Fibroblast of the conjunctiva (primary cell): ENCODE measurements at places on chromosomes 12 and 14.

DNA sequence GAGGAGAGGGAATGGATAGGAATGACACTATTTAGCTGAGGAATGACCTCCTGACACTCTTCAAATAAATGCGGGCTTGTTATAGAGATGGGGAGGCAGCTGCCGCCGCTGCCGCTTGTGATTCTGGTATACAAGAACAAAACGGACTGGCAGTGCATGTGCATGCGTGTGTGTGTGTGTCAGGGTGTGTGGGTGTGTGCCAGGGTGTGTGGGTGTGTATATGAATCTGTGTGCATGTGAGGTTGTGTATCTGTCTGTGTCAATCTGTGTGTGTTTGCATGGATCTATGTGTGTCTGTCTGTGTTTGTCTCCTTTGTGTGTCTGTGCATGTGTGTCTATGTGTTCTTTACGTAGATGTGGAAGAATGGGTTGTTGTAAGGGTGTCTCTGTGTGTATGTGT is 26.0 kb upstream of the LHX5 start:
- no peak for DNase-seq

GRCh38 chr14:75861161-75861621 is 120.6 kb downstream of the TGFB3 start:
- DNase-seq = no peak

GRCh38 chr14:96797582-96798349 is 584 bp downstream of the VRK1 start:
- no peak for DNase-seq

DNA sequence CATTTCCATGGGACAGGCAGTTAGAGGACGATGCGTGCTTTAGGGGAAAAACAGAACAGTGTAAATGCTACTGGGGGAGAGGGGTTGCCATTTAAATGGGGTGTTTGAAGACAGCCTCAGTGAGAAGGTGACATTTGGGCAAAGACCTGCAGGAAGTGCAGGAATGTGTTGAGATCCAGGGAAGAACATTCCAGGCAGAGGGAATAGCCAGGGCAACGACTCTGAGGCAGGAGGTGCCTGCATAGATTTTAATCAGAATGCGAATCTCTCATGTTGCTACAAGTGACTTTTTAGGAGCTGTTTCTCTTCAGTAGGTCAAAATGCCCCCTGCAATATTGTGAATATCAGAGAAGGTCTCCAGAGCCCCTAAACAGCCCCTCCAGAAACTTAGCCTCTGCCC is 7.6 kb upstream of the SCARB1 start:
- no peak for DNase-seq

DNA sequence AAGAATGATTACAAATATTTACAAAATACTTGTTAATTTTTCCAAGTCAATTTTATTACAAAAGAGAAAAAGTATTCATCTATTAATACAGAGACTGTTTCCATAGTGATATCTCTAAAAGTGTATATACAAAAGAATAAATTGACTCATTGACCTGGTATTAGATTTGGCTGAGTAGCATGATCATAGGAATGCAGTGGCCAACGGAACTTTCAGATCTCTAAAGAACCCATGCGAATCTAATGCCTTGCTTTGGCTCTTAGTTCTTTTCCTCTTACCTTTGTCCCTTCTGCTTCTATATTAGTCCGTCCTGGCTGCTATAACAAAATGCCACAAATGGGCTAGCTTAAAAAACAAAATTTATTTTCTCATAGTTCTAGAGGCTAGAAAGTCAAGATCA is 717.8 kb downstream of the TMTC2 start:
- DNase-seq = no peak

DNA sequence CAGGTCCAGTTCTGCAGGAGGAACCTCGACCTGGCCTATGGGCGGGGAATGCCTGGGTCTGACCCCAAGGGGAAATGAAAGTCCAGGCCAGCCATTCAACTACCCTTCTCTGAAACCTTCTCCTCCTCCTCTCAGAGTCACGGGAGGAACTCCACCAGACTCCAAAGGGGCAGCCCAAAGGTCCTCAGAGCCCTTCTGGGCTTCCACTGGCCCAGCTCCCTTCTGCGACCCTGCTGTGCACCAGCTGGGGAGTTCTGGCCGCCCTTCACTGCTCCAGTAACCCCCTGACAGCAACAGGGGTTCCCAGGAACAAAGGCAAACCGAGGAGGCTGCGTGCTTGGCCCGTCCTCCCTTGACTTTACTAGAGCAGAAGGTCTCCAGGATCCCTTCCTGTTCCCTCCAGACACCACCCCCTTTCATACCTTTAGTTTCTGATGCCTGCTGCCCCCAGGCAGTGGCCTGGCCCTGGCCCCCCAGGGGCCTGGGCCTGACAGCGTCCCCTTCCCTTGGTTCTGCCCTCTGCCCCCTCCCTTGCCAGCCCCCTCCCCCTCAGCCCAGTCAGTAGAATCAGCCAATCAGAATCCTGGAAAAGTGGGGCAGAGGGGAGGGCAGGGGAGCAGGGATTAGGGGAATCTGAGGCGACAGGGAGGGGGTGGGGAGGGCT is 850 bp upstream of the ZNF385A start:
- DNase-seq = no peak
